ENCODE measurements at places on chromosomes 7 and 10. TPM values are rescaled to one million over a fixed set of nuclear protein-coding genes. Genes with fewer than 3 reads are reported as not detected.

DNA sequence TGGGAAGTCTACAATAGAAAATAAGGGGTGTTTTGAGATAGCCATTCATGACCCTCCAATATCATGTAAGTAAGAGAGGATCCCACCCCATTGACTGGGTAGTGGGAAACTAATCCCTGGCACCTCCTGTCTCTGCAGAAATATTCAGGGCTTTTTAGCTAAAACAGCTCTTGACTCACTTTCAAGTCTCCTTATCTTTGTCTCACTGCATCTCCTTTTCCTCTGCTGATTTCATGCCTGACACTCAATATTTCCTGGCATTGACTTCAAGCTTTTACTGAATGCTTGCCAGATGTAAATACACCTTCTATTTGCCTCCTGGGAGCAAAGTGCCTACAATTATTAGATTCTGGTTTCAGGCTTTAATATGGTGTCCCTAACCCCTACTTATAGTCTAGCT is 57.1 kb downstream of the CHRM2 start:
- no peak overlapping the region for H3K27ac ChIP-seq
- H3K4me1 ChIP-seq: no peaks in the 10 kb centered on the region
- no peaks in the 10 kb centered on the region for H3K27me3 ChIP-seq
- H3K4me3 ChIP-seq: no peak overlapping the region
- DNase-seq: no peak

DNA sequence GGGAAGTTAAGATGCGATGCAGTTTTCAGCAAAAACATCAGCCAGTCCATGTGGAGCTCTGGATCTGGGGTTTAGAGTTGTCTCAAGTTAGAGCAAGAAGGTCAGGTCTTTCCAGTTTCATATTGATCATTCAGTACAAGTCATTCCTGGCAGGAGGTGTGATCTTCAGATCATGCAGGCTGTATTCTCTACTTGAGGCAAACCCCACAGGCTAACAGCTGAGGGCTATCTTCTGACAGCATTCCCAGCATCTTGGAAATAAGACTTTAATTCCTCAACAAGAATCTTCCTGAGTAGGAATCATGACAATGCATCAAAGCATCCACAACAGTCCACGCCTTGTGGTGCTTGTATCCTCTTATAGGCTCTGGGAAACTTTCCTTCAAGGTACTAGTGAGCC is 94.9 kb upstream of the ZNF438 start:
- peaks cover 11% of the 10 kb centered on the region for H3K4me1 ChIP-seq
- H3K27me3 ChIP-seq: no peaks in the 10 kb centered on the region
- H3K36me3 ChIP-seq: no peaks in the 10 kb centered on the region

DNA sequence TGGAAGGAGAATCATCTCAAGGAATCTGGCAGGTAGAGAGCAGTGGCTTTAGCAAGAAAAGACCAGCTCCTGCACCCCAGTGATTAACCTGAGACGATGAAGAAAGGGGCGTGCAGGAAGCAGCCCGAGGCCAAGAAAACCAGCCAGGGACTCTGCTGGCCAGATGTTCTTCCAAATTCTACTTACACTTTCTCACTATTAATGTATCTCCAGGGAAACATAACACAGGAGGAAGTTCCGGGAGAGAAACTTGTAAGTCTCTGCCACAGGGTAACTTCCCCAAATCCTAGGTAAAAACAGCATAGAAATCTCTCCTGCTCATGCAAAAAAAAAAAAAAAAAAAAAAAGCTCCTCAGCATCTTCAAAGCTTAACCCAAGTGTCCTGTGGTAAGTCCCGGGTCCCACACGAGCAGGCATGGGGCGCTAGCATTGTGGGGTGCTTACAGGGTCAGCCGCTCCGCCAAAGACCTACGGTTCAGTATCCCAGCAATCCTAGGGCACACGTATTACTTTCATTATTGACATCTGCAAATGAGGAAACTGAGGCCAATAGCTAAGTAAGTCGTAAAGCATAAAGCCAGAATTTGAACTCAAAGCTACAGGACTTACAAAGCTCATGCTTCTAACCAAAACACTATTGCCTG is 97.2 kb upstream of the GNA12 start:
- no peaks in the 10 kb centered on the region for H3K27me3 ChIP-seq
- no peak for DNase-seq
- no peak overlapping the region for H3K4me3 ChIP-seq
- H3K36me3 ChIP-seq: no peaks in the 10 kb centered on the region
- H3K4me1 ChIP-seq: no peaks in the 10 kb centered on the region
- no peak overlapping the region for H3K27ac ChIP-seq

Gene ANKRD61
- total RNA-seq: not detected

DNA sequence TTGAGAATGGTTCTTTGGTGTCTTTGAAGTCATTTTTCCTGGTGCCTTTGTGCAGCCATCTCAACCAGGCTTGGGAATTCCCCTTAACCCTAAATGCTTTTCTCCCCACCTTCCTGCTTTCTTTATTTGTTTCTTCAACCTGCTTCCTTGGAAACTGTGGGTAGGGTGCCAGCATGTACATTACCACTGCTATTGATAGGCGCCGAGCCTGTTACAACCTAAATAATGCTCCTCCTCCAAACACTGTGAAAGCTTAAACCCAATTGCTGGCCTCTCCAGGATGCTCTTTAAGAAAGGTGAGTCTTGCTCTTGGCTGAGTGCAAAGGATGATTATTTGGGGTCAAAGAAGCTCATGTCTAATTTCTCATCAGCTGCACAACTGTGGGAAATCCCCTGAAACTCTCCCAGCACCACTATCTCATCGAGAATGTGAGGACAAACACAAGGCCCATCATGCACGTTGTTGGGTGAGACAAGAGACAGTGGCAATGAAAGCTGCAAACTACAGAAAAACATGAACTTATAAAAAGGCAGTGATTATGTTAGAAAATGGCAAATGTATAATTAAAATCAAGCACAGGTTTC is 285.5 kb upstream of the IGFBP3 start:
- H3K4me3 ChIP-seq: no peak overlapping the region
- no peaks in the 10 kb centered on the region for H3K27me3 ChIP-seq
- no peaks in the 10 kb centered on the region for H3K36me3 ChIP-seq
- DNase-seq: peak; percentile 40
- no peaks in the 10 kb centered on the region for H3K4me1 ChIP-seq
- H3K27ac ChIP-seq: no peak overlapping the region
